Right renal cortex interstitium (tissue), 3 donors: ENCODE measurements at places on chromosomes 11 and 22. TPM values are rescaled to one million over a fixed set of nuclear protein-coding genes. Genes with fewer than 3 reads are reported as not detected.

Gene TRIM48
- polyA plus RNA-seq: not detected

Gene OR52R1
- polyA plus RNA-seq: not detected

- DNase-seq: no peak
These were observed 56.4 kb downstream of the DHCR7 start for GRCh38 chr11:71391796-71392195.

DNA sequence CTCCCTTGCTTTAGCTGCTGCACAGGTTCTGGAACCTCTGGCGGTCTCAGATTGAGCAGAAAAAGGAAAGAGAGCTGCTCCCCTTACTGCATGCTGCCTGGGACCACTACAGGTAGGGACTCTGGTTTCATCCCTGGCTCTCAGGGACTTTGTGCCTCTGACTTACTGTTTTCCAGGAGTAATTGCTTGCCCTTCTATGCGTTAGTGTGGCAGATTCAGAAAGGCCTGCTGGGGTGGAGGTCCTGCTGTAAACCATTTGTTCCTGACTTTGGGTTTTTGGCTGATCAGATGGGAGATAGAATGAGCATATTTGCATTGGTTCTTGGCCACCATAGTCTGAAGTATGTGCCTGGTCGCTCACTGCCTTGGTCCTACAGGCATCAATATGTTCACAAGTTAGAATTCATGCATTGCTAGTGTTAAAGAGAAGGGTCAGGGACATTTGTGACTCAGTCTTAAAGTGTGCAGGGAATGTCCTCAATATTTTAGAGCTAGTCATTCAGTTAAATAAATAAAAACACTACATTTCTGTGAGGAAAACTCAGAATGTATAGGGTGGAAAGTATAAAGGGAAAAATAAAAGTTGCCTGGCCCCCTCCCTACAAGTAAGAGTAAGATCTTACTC is 78.0 kb downstream of the PISD start:
- DNase-seq: no peak

DNA sequence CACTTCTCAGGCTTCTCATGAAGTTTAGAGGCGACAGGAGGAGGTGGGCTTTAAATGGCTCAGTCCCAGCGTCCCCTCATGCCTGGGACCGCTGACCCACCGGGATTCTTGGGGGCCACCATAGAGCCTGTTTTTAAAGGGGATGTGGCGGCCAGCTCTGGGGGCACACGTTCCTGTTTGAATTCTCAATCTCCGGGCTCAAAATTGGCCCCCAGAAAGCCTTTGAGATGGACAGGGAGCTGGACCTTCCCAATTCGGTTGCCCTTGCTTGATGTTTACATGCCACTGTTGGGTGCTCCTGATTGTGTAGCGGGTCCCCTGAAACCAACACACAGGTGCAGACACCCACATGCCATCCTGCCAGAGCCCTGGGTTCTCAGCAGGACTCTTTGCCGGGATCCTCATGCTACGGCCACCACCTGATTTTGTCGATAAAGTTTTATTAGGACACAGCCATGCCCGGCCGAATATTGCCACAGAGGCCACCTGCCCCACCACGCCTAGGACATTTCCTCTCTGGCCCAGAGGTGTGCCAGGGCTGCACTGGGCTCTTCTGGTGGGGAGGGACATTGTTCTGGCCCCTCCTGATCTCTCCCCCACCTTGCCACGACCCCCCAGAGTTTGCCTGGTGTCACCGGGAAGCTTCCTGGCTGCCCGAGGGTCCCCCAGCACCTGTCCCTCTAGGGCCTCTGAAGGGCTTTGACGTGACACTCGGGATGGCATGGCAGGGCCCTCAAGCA is 71.6 kb downstream of the KCNQ1 start:
- DNase-seq: no peak

- DNase-seq: no peak
These were observed 169 bp downstream of the NEFH start for GRCh38 chr22:29480262-29480511.

- DNase-seq: no peak
These were observed 10.1 kb downstream of the BMAL1 start for GRCh38 chr11:13287681-13288080.

DNA sequence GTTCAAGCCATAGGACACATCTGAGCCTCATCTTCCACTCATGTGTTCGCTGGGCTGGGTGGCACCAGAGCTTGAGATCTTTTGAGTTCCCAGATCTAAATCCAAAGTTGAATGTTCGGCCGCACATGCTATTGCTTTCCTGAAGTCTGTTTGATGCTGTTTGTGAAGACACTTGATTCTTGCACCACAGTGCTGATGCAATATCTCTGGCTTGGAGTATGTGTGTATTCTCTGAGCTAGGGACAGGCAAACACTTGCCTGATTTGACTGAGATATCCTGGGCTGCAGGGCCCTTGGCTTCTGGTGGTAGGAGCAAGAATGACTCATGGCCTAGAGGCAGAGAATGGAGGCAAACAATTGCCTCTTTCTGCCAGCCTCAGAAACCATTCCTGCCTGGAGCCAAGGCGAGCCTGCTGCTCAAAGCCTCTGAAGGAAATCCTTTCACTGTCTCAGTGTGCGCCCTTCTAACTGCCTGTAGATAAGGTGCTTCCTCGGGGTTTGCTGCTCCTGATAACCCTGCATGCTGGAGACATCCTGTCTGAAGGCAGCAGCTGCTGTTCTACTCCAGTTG is 73.0 kb downstream of the CYB5R2 start:
- DNase-seq: no peak
